ENCODE measurements at places on chromosomes 7 and 10. TPM values are rescaled to one million over a fixed set of nuclear protein-coding genes. Genes with fewer than 3 reads are reported as not detected.

DNA sequence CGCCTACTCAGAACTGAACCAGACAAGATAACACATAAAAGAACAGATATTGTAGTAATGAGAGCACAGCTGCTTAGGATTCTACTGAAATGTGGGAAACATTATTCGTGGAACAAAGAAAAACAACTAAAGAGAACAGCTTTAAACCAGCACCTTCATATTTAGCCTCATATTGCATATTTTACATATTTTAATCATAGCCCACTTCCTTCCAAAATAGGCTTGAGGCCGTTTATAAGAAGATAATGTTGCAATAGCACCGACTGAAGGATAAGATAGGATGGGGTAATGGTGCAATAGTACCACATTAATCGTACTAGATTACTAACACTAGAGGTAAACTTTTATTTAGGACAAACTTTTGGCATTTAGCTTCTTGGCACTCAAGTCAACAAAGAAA, 71.3 kb downstream of the KCND2 start:
- DNase-seq = no peak

DNA sequence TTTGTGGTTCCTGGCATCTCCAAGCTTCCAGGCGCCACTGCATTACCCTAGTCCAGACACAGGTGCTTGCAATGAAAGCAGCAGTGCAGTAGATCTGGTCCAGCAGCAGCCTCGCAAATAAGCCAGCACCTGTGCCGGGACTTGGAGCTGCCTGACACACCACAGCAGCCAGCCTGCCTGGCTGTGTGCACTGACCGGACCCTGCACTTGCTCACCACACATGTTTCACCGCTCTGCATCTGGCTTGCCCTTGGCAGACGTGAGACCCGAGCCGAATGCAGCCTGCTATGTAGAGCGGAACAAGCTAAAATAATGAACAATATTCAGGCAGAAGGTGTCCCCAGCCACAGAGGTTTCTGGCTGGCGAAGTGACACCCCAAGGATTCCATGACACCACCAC, 123.6 kb upstream of the POM121L12 start:
- DNase-seq = no peak

DNA sequence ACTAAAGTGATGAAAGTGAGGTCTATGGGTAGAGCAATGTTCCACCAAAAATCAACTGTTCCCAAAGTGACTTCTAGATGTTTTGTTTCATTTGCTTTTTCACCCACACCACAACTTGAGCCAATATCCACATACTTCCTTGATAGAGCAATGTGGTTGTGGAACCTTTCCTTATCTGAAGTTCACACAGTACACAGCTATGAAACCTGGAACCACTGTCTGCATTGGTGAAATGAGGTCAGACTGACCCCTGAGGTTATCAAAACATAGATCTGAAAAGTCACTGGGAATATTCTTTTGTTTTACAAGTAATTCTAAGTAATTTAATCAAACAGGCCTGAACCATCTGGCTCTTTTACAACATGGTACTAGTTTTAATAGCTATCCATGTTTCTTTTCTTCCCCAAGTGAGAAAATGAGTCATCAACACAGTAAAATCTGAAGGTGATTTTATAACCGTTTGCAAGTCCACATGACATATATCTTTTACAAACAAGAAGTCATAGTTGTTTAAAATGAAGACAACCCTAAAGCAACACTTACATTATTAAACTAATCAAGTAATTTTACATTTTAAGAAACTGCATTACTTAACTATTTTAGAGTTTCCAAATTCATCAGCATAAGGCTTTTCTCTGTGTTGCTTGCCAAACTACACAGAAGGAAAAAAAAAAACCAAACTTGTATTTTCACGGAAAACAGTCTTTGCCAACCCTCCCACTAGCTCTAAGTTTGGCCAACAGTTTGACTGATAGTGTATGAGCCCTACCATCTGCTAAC, 80.3 kb downstream of the LRRC17 start:
- DNase-seq = no peak

- DNase-seq = no peak
Measured at GRCh38 chr10:127999297-128000129, 92.6 kb downstream of the PTPRE start.

ZNF282 gene
- total RNA-seq = 34.1 TPM

FAM131B gene
- 11.9 TPM for total RNA-seq

- no peak for DNase-seq
Measured at GRCh38 chr7:79833616-79834015, 301.0 kb upstream of the GNAI1 start.

SLC16A12 gene
- total RNA-seq = 4.1 TPM

OR9A2 gene
- total RNA-seq = not detected

- peak; percentile 22 for DNase-seq
Measured at GRCh38 chr10:130550952-130551674, 414.9 kb downstream of the GLRX3 start.

GRCh38 chr7:73395538-73396503, 37.8 kb upstream of the FZD9 start:
- peak; percentile 39 for DNase-seq

PHYHIPL gene
- not detected for total RNA-seq

SSBP1 gene
- total RNA-seq = 173 TPM

DNA sequence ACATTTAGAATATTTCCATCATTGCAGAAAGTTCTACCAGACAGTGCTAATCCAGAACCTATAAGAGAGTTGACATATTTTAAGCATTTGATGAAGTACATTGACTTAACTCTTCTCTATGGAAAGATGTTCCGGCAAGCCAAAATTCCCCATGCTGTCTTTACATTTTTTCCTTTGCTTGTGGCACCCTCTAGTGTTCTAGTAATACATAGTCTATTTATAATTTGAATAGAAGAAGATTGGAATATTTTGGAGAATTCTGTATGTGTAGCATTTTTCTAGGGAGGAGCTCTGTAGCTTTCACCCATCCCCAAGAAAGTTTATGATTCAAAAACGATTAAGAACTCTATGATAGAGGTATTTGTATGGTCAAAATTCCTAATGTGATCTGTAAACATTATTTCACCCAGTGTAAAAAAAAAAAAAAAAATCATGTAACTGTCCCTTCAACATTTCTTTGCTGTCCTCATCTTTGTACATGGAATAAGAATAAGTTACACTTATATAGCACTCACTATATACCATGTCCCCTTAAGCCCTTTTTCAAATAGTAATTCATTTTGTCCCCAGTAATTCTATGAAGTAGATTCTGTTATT, 33.2 kb downstream of the NRF1 start:
- DNase-seq = no peak

DNA sequence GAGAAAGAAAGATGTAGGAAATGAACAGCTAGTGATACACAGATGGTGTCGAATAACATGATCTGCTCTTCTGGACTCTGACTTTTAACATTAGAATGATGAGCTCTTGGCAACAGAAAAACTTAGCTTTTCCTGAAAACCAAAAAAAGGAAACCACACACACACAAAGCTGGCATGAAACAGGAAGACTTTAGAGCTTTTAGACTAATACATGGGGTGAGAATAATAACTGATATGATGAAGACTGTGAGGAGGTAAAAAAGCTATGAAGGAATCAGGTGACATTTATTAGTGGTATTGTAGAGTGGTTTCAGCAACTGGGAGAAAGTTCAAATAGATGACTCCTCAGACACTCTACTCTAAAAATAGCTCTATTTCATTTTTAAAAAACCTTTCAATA, 491.9 kb downstream of the PARD3 start:
- DNase-seq = no peak

AMZ1 gene
- total RNA-seq = not detected

All from H7 (cell line).